ENCODE measurements at places on chromosomes 11 and 22.

DNA sequence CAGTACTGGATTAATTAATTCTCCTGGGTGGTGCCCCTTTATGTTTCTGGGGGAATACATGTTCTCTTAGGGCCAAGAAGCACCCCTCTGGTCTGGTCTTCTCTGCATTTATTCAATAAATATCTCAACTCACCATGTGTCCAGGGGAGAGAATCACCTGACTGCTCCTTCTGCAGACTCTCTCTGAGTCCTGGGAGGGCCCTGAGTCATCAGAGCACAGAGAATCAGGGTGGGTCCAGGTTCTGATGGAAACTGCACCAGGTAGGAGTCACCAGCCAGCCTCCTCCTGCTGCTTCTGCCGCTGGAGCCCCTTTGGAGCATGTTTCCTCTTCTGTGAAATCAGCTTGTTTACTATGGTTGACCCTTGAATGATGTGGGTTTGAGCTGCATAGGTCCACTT is 107.7 kb upstream of the PLET1 start:
- DNase-seq, result no peak

DNA sequence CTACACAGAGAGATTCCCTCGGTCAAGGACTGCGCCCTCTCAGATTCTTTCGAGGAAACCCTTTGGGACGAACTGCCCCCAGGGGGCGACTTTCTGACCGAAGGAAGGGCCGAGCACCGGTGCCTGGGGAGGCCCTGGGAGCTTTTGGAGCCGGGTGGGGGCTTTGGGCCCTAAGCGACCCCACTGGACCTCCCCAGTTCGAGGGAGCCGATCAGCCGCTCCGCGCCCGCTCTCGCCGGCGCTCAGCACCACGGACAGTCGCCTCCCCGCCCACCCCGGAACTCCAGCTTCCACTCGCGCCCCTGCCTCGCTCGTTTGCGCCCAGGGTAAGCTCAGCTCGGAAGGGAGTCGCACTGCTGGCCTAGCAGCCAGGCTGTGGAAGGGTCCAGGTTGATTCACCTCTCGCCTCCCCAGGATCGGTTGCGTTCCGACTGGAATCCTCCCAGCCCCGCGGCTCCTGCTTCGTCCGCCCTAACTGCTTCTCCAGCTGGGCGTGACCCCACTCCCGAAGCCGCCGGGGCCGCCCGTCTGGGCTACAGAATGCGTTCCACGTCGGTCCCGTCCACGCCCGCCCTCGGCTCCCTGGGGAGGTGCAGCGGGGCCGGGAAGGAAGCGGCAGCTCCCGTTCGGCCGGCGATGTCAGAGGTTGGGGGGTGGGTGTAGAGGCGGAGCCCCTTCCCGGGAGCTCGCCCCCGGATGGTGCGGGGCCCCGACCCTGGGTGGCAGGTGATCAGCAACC is 428 bp downstream of the SCN3B start:
- DNase-seq, result peak; percentile 58

GRCh38 chr22:39898997-39899396 is 1.9 kb upstream of the GRAP2 start:
- no peak for DNase-seq

DNA sequence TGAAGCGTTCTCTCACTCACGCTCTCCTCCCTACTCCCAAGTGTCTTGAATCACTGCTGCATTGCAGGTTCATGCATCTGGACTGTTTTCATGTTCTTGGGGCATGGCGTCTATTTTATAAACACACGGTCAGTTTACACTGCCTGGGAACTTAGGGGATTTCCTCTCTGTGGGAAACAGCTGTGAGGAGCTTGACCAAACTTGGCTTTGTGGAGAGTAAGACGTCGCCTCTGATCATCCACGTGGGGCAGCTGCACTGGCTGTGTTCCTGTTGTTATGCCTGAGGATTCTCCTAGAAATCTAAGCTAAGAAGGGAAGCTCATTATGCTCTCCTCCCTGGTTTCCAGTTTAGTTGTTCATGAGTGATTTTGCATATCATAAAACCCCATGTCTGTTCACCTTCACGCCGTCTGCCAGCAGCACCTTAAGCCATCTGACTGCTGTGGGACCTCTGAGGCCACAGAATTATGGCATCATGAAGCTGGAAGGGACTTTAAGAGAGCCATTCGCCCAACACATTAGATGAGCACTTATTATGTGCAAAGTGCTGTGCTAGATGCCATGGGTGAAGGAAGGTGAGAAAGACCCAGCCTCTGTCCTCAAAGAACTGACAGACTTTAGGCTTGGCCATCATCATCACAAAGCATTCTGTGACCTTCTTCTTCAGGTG is 38.8 kb upstream of the POU2AF1 start:
- no peak for DNase-seq

DNA sequence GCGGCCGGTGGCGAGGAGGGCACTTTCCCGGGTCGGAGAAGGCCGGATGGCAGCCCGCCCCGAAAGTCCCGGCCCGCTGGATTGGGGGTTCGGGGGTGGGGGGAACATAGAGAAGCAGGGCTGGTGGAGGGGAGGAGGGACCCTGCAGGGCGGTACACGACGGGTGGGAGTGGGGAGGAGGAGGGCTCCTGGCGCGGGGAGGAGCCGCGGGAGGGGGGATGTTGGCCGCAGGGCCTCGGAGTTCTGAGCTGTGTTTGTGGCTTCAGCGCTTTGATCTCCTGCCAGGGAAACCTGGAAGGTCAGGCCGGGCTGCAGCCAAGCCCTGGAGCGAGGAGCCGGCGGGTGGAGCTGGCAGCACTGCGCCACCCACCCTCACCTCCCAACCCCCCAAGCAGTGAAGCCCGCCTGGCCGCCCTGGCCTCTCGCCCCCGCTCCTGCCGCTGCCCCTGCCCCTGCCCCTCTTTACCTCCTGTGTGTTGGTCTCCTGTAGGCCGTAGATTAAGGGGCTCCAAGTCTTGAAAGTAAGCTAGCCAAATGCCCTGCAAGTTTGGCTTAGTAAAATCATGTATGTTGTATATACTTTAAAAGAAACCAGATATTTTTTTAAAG is 30.9 kb downstream of the C22orf31 start:
- no peak for DNase-seq

- no peak for DNase-seq
Observed at GRCh38 chr11:17371614-17372013, 16.8 kb downstream of the KCNJ11 start.

DNA sequence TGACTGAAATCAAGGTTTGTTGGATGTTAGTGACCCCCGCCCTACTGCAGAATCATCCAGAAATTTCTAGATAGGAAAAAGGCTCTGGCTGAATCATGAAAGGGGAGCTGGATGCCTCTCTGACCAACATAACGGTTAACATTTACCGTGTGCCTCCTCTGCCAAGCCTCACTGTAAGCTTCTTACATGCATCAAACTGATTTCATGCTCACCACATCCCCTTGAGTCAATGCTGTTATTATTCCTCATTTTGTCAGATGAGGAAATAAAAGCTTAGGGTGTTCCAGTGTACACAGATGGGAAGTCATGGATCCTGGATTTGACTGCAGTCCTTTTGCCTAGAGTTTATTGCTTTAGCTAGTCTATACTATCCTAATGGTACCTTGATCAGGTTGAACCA is 5.9 kb upstream of the HMOX1 start:
- DNase-seq, result no peak
